Mammary microvascular endothelial cell (primary cell): ENCODE measurements at places on chromosomes 7 and 10. TPM values are rescaled to one million over a fixed set of nuclear protein-coding genes. Genes with fewer than 3 reads are reported as not detected.

The SPDYE5 gene
- not detected in 2 replicates for total RNA-seq

The CALHM1 gene
- not detected in 2 replicates for total RNA-seq

The SLC26A3 gene
- total RNA-seq = not detected in 2 replicates

The GPC2 gene
- total RNA-seq = 0.89 and 1.00 TPM in 2 replicates

The HKDC1 gene
- total RNA-seq = 0.05 TPM in 1 of 2 replicates, not detected in the other

The UCN3 gene
- total RNA-seq = not detected in 2 replicates

The ELOVL3 gene
- total RNA-seq = not detected in 2 replicates

The PCBD1 gene
- 88.6 and 97.0 TPM in 2 replicates for total RNA-seq

The AKR1C1 gene
- total RNA-seq = 0.30 and 1.3 TPM in 2 replicates

The TFAM gene
- total RNA-seq = 37.8 and 38.4 TPM in 2 replicates

The ACTL6B gene
- not detected in 2 replicates for total RNA-seq

The NUTM2E gene
- 0.05 TPM in 1 of 2 replicates, not detected in the other for total RNA-seq

The AGAP4 gene
- total RNA-seq = 1.8 and 2.7 TPM in 2 replicates

The CPA2 gene
- not detected in 2 replicates for total RNA-seq

The GDF10 gene
- total RNA-seq = not detected in 2 replicates

The RADIL gene
- total RNA-seq = 0.47 and 0.69 TPM in 2 replicates

The GSAP gene
- 1.7 and 3.7 TPM in 2 replicates for total RNA-seq

The FANK1 gene
- 0.54 and 1.9 TPM in 2 replicates for total RNA-seq

The XRCC2 gene
- 4.7 and 6.5 TPM in 2 replicates for total RNA-seq

The GPR26 gene
- not detected in 2 replicates for total RNA-seq

The RARRES2 gene
- total RNA-seq = not detected in 2 replicates

The KCNMA1 gene
- 0.15 TPM in 1 of 2 replicates, not detected in the other for total RNA-seq

The ZYX gene
- 244 and 257 TPM in 2 replicates for total RNA-seq

The ABCB4 gene
- total RNA-seq = 2.1 TPM in 2 replicates

The TAS2R16 gene
- not detected in 2 replicates for total RNA-seq

The MINDY4 gene
- 3.9 and 5.6 TPM in 2 replicates for total RNA-seq

The CALML3 gene
- total RNA-seq = not detected in 2 replicates

The PAX4 gene
- not detected in 2 replicates for total RNA-seq
